ENCODE measurements at places on chromosomes 12 and 14.

- DNase-seq, result no peak
Measured at GRCh38 chr12:87290505-87290904, 738.7 kb downstream of the C12orf50 start.

DNA sequence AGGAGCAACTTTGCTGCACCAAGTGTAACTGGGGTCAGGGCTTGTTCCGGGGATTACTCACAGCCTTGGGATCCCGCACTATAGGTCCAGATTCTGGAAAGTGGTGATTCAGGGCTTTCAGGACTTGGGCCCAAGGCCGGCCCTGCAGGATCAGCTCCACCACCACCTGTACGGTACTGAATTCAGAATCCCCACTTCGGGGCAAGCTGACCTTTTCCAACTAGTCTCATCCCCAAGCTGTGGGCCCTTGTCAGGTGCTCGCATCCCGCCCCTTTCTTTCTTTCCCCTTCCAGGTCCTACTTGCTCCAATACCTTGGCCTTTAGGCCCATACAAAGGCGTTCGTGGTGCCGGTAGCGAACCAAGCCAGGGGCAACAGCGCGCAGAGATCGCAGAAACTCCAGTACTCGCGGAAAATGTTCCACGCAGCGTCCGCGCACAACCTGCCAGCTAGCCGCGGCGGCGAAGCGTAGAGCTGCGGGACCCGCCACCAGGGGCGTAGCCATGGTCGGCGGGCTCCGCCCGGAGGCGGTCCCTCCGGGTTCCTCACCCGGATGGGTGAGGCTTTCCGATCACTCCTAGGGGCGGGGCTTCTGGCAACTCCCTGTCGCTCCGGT lies 487 bp downstream of the TINF2 start:
- DNase-seq, result peak; percentile 93

GRCh38 chr12:81043979-81044740 lies 33.7 kb upstream of the ACSS3 start:
- DNase-seq, result no peak

- DNase-seq, result no peak
Measured at GRCh38 chr12:52246720-52247621, 13.9 kb downstream of the KRT7 start.

DNA sequence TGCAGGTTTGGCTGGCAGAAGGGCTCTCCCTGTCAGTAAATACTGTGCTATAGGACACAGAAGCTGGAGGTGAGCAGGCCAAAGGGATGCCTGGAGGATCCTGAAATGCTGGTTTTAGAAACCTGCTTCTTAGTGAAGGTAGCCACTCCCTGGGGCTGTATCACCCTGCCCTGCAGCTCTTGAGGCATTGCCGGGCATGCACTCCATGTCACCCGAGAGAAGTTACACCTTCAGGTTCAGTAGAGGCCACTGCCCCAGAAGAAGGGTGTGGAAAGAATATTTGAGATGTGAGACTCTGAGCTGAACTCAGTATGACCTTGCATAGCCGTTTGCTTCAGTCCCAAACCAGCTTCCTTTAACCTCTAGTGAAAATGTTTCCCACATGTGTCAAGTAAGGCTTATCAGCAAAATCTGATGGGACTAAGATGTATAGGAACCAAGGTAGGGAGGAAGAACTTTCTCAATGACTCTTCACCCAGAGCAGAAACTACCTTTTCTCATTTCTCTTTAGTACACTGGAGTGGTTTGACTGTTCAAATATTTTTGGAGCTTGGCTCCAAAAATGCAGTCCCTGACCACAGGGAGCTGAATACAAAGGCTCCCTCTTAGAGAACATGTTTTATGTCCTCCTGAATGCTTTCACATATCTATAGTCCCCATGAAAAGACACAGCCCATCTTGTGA lies 164.5 kb upstream of the DYRK2 start:
- no peak for DNase-seq

DNA sequence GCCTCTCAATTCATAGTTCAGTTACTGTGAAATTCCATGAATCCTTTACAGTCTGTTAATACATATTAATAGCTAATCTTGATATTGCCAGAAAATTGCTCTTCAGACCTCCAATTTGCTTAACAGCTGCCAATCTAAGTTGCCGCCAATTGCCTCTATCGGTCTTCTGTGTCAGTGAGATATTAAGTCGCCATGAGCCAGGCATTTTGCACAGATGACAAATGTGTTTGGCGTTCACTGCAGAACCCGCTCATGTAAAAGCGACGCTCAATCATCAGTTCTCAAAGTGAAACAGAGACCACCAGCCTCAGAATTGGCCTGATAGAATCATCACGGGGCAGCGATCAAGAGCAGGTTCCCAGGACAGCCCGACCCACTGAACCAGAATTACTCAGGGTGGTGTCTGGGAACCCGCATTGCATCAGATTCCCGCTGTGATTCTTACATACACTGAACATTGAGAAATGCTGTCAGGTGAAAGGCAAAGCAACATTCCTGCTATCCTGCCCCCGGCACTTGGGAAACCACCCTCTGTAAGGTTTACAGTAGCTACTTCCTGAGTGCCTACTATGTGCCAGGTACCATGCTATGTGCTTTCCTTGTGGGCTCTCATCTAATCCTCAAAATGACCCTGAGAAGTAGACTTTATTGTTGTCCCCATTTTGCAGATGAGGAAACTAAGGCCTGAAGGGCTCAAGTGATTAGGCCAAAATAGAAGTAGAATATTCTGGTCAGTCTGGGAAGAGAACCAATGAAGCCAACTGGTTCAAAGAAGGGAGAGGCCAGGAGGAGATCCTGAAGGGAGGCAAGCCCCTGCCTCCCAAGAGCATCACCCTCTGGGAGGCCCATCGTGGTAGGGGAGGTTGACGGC lies 216.4 kb downstream of the SLC41A2 start:
- DNase-seq, result no peak

- DNase-seq, result no peak
Measured at GRCh38 chr12:6135071-6135470, 10.6 kb upstream of the VWF start.

GRCh38 chr12:84793558-84794367 lies 118.8 kb downstream of the SLC6A15 start:
- DNase-seq, result no peak

- no peak for DNase-seq
Measured at GRCh38 chr12:111407377-111408115, 1.8 kb downstream of the SH2B3 start.

- no peak for DNase-seq
Measured at GRCh38 chr12:86914721-86915120, 658.5 kb upstream of the MGAT4C start.

DNA sequence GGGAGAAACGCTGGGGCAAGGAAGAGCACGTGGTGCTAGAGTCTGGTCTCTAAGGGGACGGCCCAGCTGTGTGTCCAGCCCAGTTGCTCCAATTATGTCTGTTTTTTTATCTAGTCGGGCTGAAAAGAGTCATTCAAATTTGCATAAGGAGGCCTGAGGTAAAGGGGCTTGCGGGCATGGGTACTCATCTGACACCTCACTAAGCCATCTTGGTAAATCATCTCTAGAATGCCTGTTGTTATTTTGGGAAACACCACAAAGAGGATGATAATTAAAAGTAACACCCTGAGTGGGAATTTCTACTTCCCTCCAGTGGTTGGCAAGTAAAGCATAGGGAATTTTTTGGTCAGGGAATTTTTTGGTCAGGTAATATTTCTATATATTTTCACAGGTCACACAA lies 196.1 kb upstream of the ALG10B start:
- no peak for DNase-seq

DNA sequence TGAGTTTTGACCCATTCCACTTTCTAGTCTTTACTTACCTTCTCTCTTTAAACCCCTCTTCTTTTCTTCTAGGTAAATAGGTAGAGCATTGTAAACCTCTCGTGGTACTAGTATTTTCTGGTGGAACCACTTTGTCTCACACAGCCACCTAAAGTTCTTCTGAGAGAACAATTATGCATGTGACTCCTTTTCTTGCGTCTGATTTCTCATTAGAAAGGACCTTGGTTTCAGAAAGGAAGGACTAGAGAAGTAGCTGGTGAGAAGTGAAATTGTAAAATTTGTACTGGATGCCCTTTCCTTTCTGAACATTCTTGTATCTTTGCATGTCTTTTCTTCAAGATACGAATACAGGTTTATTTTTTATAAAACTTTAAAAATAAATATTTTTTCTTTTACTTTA lies 99.0 kb downstream of the NUBPL start:
- DNase-seq, result no peak

- DNase-seq, result no peak
Measured at GRCh38 chr14:54344445-54344844, 52.4 kb upstream of the CDKN3 start.

- DNase-seq, result no peak
Measured at GRCh38 chr12:15481846-15482245, 159.5 kb downstream of the PTPRO start.

- peak; percentile 12 for DNase-seq
Measured at GRCh38 chr12:52351196-52352059, 15.9 kb downstream of the KRT85 start.

- no peak for DNase-seq
Measured at GRCh38 chr14:60003991-60004390, 84.0 kb downstream of the LRRC9 start.

- DNase-seq, result no peak
Measured at GRCh38 chr12:68962877-68963855, 30.2 kb upstream of the CPM start.

DNA sequence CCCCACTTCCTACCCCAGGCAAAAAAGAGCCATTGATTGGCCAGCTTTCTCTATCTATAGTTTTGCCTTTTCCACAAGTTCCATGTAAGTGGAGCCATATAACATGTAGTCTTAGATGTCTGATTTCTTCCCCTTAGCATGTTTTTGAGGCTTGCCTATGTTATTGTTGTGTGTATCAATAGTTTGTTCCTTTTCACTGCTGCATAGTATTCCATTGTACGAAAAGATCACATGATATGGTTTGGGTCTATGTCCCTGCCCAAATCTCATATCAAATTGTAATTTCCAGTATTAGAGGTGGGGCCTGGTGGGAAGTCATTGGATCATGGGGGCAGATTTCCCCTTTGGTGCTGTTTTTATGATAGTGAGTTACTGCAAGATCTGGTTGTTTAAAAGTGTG lies 93.6 kb upstream of the RFLNA start:
- DNase-seq, result no peak

DNA sequence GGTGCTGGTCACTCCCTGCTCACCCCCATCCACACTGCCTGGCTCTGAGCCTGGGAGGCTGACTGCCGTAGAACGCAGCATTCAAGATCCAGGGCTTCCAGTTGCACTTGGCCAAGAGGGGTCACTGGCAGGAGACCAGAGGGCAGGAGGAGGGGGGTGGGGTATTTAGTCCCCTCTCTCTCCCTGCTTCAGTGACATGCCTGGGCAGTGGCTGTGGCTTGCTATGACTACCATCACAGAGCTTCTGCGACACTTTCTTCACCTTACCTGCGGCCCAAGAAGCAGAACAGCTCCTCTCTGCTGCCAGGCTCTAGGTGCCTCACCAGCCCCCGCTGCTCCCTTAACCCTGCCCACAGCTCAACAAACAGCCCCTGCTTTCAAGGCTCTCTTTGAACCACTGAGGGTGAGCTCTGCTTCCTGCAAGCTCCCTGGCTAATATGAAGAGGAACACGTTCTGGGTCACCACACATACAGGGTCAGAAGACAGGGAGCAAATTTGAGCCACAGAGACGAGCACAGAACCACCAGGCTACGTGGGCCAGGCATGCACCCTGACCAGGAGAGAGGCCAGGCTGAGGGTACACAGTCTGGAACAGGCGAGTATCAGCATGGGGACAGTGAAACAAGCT lies 55.7 kb downstream of the ITPK1 start:
- no peak for DNase-seq

GRCh38 chr14:81394739-81395138 lies 5.4 kb downstream of the STON2 start:
- no peak for DNase-seq

GRCh38 chr12:28513983-28514382 lies 323.7 kb downstream of the CCDC91 start:
- no peak for DNase-seq

DNA sequence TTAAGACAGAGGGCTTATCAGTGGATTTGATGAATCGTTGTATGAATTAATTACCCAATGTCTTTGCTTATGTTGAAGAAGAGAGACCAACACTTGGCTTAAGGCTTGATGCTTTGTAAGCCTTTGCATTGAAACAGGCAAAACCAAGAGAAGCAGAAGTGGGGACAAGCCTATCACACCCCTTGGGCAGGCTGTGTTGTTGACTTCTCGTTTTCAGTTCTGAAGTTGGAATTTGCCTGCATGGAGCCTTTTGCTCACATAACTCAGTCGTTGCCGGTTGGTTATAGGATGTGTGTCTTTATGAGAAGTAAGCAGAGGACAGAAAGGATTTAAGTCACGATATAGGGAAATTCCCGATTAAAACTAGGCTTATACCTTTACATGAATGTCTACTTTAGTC lies 94.7 kb downstream of the CCDC92 start:
- no peak for DNase-seq

DNA sequence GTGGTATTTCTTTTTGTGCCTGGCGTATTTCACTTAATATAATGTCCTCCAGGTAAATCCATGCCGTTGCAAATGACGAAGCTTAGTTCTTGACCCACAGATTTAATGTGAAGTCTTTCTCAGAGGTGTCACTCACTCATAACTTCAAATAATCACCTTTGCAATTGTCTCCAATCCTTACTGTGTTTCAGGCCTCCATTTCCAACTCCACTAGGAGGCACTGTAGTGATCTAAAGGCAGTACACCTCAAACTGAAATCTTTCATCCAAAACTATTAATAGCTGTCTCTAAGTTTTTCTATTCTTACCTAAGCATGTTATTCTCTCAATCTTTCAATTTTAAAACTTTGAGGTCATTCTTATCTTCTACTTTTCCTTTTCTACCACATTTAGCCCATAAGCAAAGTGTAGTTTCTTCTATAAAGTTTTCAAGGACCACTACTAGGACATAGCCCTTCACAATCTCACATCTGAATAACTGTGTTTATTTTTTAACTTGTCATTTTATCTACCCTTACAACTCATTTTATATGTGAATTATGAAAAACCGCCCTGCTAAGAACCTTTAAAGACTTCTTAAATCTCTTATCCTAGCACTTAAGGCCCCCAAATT lies 25.5 kb upstream of the FBXO34 start:
- DNase-seq, result no peak

DNA sequence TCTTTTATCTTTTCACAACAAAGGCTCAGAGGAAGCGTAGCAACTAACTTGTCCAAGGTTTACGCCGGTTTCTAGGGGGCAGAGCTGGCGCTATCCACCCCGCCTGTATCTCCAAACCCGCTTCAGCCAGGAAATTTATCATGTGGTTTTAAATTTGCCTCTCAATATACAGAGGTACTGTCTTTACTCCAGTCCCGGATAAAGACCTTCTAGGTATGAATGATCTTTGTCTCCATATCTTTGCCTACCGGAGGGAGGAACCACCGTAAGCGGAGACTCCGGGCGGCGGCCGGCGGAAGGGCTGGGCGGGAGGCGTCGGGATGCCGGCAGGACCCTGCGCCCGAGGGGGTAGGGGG lies 693 bp upstream of the RIMKLB start:
- no peak for DNase-seq
